ENCODE measurements at places on chromosomes 12 and 14. TPM values are rescaled to one million over a fixed set of nuclear protein-coding genes. Genes with fewer than 3 reads are reported as not detected.

- peak; percentile 93 for DNase-seq
Measured at GRCh38 chr12:122946690-122947341, 19.4 kb downstream of the ABCB9 start.

DNA sequence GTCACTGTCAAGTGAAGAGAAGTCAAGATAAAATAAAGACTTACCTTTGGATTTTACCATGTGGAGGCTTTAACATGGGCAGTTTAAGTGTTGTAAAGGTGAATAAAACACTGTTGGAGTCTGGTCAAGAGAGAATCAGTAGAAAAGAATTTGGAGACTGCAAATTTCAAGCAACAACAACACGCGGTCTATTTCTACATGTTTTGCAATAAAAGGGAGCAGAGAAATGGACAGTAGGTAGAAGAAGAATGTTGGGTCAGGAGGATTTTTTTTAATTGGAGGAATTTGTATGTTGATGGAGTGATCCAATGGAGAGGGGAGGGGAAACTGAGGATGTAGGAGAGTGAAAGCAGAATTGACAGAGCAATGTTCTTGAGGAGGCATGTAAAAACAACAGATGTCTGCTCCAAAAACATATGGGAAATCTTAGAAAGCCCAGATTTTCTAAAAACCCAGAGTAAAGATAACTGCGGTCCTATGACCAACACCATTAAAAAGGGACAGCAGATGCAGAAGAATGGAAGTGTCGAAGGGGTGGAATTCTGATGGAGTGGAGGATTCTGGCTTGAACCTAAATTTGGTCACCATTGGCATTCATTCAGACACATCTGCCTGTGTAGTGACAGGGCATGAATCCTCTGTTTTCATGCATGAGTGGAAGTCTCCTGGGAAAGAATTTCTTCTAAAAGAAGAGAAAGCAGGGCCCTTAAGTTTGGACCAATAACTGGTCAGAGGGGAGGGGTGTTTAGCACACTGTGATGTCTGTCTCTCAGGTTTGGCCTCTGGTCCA lies 68.0 kb upstream of the OSBPL8 start:
- DNase-seq, result no peak

GRCh38 chr12:5480938-5481303 lies 49.0 kb downstream of the NTF3 start:
- DNase-seq, result no peak

- DNase-seq, result no peak
Measured at GRCh38 chr14:61152851-61153364, 128.2 kb downstream of the TMEM30B start.

DNA sequence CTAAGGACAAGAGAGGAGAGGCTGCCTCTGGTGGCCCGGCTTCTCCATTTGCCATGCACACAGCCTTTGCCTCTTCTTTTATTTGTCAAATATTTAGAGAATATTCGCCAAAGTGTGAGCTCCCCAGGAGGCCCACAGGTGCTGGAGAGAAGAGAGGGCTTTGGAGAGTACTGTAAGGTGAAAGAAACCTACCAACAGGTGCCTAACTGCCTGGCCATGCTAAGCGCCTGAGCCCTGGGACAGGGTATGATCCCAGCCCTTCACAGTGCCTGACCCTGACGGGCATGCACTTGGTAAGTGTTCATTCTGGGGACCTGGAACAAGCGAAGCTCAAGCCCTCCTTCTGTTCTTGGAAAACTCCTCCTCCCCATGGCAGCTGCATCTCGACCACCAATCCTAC lies 106.1 kb downstream of the DPF3 start:
- no peak for DNase-seq

- no peak for DNase-seq
Measured at GRCh38 chr14:93884950-93885349, 42.2 kb upstream of the FAM181A start.

DNA sequence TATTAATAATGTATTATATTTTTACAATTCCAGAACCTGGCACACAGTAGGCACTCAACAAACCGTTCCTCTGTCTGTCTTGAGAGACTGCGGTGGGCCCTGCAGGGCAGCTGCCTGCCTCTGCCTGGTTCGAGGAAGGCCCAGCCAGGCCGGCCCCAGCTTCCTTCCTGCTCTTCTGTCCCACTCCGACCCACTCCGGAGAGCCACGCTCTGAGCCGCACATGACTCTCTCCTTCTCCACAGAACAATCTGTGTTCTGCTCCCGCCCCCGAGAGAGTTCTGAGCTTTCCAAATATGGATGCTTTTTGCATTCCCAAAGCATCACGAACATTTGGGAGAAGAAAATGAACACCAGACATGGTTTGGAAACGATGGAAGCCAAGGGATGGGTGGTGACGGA lies 57.3 kb downstream of the TTC7B start:
- peak; percentile 34 for DNase-seq

- no peak for DNase-seq
Measured at GRCh38 chr14:54220704-54221431, 175.9 kb upstream of the CDKN3 start.

- no peak for DNase-seq
Measured at GRCh38 chr12:83106873-83107272, 420.2 kb downstream of the TMTC2 start.

- no peak for DNase-seq
Measured at GRCh38 chr14:76329154-76329928, 46.6 kb upstream of the ESRRB start.

GRCh38 chr12:105754313-105754712 lies 384.4 kb downstream of the NUAK1 start:
- DNase-seq, result no peak

- DNase-seq, result no peak
Measured at GRCh38 chr12:119679081-119679480, 11.1 kb downstream of the PRKAB1 start.

DNA sequence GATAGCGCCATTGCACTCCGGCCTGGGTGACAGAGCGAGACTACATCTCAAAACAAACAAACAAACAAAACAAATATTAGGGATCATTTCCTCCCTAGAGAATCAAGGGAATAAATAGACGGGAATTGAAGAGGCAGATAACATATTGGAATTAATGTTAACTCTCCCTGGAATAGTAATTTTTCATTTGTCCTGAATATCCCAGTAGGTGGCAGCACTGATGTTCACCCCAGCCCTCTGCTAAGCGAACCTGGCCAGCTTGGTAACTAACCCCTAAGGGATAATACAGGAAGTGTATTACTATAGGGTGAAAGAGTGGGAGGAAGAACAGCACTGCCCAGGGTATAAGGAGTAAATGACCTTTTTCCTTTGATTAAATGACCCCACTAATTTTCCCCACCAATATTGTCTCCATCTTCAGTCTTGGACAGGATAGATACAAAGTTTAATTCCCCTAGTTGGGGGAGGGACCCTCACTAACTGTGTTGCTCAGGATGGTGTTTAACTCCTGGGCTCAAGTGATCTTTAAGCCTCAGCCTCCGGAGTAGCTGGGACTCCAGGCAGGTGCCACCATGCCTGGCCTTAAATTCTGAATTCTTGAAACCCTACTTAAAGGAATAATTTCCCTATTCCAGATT lies 40.5 kb downstream of the SLC2A14 start:
- peak; percentile 15 for DNase-seq

DNA sequence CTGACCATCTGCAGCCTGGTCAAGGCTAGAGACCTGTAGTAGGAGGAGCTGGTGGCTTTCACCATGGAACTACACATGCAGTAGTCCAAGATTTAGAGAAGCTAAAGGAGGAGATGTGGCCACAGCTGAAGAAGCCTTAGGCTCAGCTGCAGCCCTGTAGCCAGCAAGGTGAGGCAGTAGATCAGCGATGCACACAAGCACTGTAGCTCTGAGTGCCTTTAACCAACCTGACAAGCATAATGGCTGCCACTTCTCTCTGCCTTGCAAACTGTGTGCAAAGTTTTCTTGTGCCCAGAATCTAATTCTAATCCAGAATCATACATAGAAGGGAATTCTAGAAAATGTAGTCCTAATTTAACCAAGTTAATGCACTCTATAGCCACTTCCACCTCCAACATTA lies 159.0 kb upstream of the ARID2 start:
- no peak for DNase-seq

DNA sequence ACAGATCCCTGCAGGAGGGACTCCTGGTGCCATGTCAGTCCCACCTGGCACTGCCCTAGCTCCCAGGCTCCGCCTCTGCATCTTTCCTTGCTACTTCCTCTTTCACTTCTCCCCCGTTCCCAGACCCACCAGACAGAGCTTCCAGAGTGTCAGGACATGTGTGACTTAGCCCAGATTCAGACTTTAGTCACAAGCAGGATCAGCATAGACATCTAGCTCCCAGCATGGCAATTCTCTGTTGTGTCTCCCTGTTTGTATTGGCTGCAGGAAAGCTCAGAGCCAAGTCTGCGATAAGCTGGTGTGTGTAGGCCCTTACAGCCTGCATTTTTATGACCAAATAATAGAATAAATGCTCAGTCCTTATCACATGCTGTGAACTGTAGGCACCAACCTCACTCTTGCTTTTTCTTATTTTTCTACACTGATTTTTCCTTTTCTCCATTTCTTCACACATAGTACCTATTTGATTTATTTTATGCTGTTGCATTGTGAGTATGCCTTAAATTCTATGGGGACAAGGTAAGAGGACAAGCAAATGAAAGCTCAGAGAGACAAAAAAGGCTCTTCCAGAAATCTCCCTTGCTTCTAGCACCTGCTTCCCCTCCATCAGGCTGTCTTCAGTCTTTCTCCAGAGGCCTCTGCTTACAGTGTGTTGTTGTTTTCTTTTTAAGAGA lies 5.9 kb downstream of the DHRS2 start:
- DNase-seq, result no peak

DNA sequence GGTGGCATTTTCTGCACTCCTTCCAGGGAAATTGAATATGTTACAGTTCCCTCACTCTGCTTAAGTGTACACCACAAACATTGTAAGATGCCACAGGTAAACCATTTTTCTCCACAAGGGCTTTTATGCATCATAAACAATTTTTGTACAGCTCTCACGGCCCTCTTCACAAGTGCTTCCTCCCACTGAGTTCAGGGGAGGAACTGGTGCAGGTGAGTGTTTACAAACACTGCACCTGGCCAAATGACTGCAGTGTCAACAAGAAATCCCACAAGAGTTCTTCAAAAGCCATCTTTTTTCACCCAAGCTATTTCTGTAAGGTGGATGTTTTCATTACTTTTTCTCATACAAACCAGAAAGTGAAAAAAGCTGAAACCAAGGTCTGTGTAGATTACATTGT lies 973.2 kb downstream of the AACS start:
- DNase-seq, result no peak

DNA sequence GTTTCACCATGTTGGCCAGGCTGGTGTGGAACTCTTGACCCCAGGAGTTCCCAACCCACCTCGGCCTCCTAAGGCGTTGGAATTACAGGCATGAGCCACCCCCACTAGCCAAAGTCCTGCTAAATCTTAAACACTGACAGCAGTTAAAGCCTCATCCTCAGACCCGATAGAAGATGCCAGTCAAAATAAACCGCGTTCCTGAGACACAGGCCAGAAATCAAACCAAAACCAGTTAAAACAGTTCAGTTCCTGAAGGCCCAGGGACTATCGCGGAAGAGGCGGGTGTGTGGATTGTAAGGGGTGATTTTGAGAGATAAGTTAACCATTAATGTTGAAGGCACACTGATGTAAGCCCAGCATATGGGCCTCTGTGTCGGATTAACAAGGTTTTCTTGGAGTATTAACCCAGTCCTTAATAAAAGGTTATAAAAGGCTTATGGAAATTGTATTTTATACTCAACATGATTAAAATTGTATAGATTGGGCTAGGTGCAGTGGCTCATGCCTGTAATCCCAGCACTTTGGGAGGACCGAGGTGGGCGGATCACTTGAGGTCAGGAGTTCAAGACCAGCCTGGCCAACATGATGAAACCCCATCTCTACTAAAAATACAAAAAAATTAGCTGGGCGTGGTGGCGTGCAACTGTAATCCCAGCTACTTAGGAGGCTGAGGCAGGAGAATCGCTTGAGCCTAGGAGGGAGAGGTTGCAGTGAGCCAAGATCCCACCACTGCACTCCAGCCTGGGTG lies 18.7 kb upstream of the CDCA4 start:
- DNase-seq, result no peak

DNA sequence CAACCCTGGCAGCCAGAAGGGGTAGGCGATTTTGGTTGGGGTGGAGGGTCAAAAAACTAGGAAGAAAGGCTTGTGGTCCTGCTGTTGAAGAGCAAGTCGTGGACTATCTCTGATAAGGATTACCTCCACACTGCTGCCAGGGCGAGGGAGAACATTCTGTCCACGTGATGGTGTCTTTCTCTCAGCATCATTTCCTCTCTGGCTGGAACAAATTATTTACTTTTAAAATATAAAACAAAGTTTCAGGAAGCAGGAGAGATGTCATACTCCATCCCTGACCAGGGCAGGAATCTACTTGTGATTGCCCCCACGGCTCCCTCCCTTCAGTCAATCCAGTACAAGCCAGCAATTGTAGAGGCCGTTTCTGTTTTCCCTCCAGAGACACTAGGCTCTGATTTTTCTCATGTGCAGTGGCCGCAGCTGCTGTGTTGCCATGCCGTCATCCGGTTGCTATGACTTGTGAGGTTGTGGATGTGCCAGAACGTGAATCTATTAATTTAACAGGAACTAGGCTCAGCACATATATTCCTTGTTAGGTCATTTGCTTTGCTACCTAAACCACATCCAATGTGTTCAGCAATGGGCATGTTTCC lies 61.5 kb upstream of the PTGR2 start:
- peak; percentile 50 for DNase-seq

DNA sequence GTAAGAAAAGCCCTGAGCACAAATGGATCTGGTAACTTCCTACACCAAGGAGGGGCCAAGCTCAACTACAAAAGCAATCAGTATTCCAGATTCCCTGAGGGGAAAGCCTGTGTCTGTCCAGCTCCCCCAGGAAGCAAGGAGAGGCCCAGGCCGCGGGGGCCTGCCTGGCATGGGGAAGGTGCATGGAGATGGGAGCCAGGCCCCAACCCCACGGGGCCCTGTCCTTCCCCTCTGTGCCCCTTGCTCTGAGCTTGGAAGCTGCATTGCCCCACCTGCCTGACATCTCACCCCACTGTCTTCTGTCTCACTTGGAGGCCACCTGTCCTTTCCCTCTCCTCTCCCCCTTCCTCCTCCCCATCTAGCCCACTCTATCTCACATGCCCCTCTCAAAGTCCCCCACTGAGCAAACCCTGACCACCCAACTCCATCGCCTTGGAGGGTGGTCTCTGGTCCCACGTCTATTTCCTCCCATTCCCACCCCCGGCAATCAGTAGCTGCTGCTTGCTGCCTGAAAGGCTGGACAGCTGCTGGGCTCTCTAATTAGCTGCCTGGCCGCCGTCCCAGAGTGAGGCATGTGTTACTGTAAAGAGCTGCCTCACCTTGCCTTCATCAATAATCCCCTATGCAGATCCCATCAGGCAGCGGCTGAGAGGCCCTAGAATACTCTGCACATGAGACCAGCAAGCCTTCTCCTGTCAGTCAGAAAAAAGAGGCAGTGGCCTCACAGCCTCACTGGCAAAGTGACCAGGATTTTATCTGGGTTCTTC lies 3.4 kb upstream of the TMEM229B start:
- no peak for DNase-seq

GRCh38 chr12:80821513-80822000 lies 104.8 kb downstream of the MYF5 start:
- DNase-seq, result no peak

TGM1 gene
- total RNA-seq, result not detected

NRXN3 gene
- 6.5 TPM for total RNA-seq

BDKRB1 gene
- total RNA-seq, result 10.3 TPM

FMNL3 gene
- total RNA-seq, result 12.9 TPM

PNN gene
- total RNA-seq, result 35.4 TPM

SERPINA1 gene
- total RNA-seq, result 6.9 TPM

AMIGO2 gene
- total RNA-seq, result 19.0 TPM

MYO1H gene
- total RNA-seq, result not detected

OVCH1 gene
- not detected for total RNA-seq

SLC11A2 gene
- total RNA-seq, result 19.6 TPM

DTD2 gene
- total RNA-seq, result 48.7 TPM

PROX2 gene
- total RNA-seq, result not detected

ARHGAP9 gene
- 30.6 TPM for total RNA-seq

PAX9 gene
- 3.8 TPM for total RNA-seq

SAMD15 gene
- total RNA-seq, result 0.82 TPM
